ENCODE measurements at places on chromosomes 3 and 15. TPM values are rescaled to one million over a fixed set of nuclear protein-coding genes. Genes with fewer than 3 reads are reported as not detected.

DNA sequence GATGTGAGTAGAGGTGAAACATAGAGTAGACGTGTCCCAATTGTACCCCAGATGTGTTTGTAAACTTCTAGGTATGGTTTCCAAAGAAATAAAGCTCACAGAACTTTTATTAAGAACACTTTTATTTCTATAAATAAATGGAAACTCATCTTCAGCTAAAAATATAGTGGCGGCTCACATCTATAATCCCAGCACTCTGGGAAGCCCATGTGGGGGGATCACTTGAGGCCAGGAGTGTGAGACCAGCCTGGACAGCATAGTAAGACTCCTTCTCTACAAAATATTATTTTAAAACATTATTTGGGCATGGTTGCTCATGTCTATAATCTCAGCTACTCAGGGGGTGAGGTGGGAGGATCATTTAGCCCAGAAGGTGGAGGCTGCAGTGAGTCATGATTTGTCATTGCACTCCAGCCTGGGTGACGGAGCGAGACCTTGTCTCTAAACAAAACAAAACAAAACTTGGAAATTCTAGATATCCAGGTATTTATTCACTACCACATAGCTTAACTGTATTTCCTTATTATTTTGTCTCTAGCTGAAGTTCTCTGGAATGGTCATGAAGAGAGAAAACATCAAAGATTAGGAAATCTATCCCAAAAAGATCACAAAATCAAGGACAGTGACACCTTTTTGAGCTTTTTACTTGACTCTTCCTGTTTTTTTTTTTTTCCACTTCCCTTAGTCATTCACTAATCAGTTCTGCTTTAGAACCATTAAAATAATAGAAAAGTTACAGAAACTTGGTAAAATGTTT lies 258.1 kb downstream of the TIGIT start:
- no peak for DNase-seq

Gene DCLK3
- total RNA-seq = 0.47 TPM

DNA sequence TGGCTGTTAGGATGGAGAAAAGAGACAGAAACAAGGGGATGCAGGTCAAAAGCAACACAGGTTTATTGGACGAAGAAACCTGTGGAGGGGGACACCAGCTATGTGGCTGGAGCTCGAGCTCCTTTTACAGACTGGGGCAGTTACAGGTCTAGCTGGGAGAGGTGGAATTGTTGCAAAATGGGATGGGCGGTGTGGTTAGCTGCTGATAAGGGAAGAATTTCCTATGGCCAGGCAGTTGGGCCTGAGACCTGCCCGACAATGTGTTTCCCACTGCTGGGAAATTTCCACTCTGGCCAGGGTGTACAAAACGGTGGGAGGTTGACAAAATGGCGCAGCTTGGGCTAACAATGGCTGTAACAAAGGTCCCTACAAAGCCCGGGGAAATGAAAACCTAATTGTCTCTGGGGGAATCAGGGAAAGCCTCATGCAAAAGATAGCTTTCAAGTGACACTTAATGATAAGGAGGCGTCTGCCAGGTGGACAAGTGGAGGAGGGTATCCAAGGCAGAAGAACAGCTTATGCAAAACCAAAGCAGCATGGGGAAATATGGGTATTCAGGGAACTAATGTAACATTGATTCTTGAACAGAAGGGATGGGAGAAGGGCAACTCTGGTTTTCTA lies 137.4 kb upstream of the SGO1 start:
- DNase-seq = no peak

DNA sequence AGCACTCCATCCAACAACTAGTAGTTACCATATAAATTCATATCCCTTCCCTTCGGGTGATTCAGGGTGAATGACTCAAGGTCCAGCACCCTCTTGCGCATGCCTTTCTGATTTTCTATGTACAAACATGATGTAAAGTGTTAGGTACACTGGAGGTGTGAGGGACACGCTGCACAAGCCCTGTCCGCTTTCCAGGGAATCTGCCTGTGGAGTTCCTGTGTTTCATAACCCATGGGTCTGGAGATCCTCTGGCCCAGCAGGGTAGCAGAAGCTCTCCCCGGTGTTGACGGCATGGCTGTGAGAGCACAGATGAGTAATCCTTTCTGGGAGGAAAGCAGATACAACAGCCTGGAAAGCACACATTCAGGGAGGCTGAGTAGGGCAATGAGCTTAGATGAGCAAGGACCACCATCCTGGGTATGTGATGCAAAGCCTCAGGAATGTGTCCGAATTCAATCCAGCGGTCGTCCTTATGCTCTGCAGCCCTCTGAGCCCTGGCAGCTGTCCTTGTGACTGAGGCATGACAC lies 142.9 kb upstream of the TP63 start:
- DNase-seq = no peak

Gene INSYN1
- 2.8 TPM for total RNA-seq

GRCh38 chr3:106611116-106611515 lies 742.3 kb upstream of the CBLB start:
- DNase-seq = no peak

GRCh38 chr3:113495035-113495434 lies 19.9 kb downstream of the SPICE1 start:
- peak; percentile 31 for DNase-seq

Gene CORO2B
- total RNA-seq = 3.5 TPM

- no peak for DNase-seq
Measured at GRCh38 chr15:25418202-25418601, 20.6 kb downstream of the UBE3A start.

- DNase-seq = no peak
Measured at GRCh38 chr3:196013587-196014487, 68.1 kb downstream of the TFRC start.

- DNase-seq = peak; percentile 56
Measured at GRCh38 chr3:190585805-190586630, 72.1 kb downstream of the IL1RAP start.

Gene FAM107A
- 9.2 TPM for total RNA-seq

Gene SIDT1
- total RNA-seq = 4.1 TPM

Gene PLCH1
- 9.6 TPM for total RNA-seq

DNA sequence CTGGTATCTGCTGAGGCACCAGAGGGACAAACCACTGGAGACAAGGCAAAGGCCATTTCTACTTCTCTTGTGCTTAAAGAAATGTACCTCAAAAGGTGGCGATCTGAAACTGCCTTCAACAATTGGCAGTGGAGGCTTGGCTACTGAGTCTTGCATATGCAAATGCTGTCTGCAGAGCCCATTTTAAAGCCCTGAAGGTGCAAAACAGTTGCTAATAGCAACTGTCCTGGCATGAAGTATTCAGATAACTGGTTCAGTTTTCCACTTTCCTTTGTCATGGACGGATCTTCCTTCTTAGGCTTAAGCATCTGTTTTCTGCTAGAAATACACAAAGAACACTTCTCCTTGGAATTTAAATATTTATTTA lies 71.4 kb upstream of the PSMD6 start:
- DNase-seq = no peak

- DNase-seq = no peak
Measured at GRCh38 chr15:41565702-41566101, 6.7 kb downstream of the TYRO3 start.

All from left lung (tissue), 14 donors.